ENCODE measurements at places on chromosomes 7 and 10. TPM values are rescaled to one million over a fixed set of nuclear protein-coding genes. Genes with fewer than 3 reads are reported as not detected.

ZPBP gene
- not detected for total RNA-seq

TRIM73 gene
- total RNA-seq, result 3.8 TPM

DPYSL4 gene
- 32.5 TPM for total RNA-seq

NPTX2 gene
- total RNA-seq, result not detected

OR2A42 gene
- not detected for total RNA-seq

TAF3 gene
- total RNA-seq, result 15.9 TPM

NPY gene
- not detected for total RNA-seq

NODAL gene
- not detected for total RNA-seq

ADCY1 gene
- total RNA-seq, result 1.5 TPM

GRCh38 chr10:6739530-6740174 lies 159.6 kb upstream of the PRKCQ start:
- peaks cover 13% of the 10 kb centered on the region for H3K27me3 ChIP-seq
- peaks cover 7% of the 10 kb centered on the region for H3K4me1 ChIP-seq
- H3K4me3 ChIP-seq, result no peak overlapping the region
- H3K27ac ChIP-seq, result no peak overlapping the region

GRCh38 chr10:132701099-132701845 lies 84.7 kb downstream of the NKX6-2 start:
- H3K4me1 ChIP-seq, result peaks cover 5% of the 10 kb centered on the region
- no peak for DNase-seq
- H3K4me3 ChIP-seq, result no peak overlapping the region
- no peak overlapping the region for H3K27ac ChIP-seq
- peaks cover 26% of the 10 kb centered on the region for H3K36me3 ChIP-seq

DNA sequence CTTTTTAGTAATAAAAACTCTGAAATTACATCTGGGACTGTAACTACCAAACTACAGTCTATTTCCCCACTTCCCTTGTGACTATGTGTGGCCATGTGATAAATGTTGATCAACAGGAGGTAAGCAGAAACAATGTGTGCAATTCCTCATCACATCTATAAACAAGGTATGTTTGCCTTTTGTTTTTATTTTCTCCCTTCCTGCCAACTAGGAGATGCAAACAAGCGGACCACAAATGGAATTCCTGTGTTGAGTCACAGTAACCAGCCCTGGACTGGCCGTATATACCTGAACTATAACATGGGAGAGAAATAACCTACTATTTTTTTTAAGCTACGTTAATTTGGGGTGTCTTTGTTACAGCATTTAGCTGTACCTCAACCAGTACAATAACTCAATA lies 52.5 kb downstream of the SCRN1 start:
- no peak overlapping the region for H3K4me3 ChIP-seq
- H3K27me3 ChIP-seq, result no peaks in the 10 kb centered on the region
- H3K4me1 ChIP-seq, result no peaks in the 10 kb centered on the region
- no peak for DNase-seq
- H3K36me3 ChIP-seq, result no peaks in the 10 kb centered on the region
- H3K27ac ChIP-seq, result no peak overlapping the region

DNA sequence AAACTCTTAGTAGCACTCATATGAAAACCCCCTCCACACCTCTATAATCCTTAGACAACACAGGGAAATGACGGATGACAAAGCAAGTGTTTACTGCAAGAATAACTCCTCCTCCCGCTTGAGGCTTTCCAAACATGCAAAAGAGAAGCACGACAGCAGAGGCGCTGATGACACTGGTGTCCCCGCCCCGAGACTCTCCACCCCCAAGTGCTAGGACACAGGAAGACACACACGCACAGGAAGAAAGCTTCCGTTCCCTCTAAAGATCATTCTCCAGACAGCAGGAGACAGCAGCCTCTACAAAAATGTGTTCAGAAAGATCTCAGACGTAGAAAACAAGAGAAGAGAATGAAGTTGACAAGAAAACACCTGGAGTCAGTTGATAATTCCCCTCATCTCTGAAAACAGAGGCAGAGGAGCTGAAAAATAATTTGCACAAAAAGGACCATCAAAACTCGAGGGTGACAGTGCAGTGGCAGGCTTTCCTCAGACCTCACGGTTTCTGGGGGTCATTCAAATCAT lies 90.2 kb downstream of the DLG5 start:
- peaks cover 4% of the 10 kb centered on the region for H3K36me3 ChIP-seq
- H3K27ac ChIP-seq, result peak overlapping the region; percentile 94
- peak; percentile 92 for DNase-seq
- no peaks in the 10 kb centered on the region for H3K27me3 ChIP-seq

DNA sequence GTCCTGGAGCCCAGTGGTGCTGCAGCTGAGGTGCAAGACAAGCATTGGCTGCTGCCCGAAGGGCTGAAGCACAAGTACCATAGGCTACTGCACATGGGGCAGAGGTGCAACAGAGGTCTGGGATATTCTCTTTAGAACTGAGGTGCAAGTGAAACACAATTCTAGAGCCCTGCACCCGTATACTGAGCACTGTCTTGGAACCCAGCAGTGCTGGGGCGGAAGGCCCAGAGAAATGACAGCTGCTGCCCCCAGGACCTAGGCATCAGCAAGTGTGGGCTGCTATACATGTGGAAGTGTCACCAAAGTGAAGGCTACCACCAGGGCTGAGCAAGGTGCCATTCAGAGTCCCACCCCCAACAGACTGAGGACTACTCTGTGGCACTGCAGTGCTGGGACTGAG lies 393.6 kb upstream of the STEAP1 start:
- DNase-seq, result no peak
- no peak overlapping the region for H3K4me3 ChIP-seq
- no peaks in the 10 kb centered on the region for H3K36me3 ChIP-seq
- H3K27me3 ChIP-seq, result no peaks in the 10 kb centered on the region

DNA sequence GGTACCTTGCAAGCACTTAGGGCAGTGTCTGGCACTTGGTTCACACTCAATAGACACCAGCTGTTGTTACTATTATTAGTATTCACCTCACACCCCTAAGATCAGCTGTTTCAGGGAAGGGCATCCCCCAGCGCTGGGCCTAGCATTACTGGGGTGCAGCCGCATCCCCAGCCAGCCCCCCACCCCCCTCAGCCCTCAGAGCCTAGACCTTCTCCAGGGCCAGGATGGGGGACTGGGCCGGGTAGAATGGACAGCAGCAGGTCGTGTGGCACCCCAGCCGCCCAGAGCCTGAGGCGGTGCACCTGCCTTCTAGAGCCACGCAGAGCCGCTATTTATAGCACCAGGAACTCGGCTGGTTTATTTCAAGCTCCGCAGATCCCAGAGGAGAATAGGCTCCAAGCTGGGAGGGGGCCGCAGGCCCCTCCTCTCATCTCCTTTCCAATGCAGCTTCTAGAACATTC lies 60.5 kb downstream of the GTF2IRD1 start:
- no peaks in the 10 kb centered on the region for H3K36me3 ChIP-seq
- no peak overlapping the region for H3K4me3 ChIP-seq
- H3K27ac ChIP-seq, result no peak overlapping the region
- H3K27me3 ChIP-seq, result no peaks in the 10 kb centered on the region

DNA sequence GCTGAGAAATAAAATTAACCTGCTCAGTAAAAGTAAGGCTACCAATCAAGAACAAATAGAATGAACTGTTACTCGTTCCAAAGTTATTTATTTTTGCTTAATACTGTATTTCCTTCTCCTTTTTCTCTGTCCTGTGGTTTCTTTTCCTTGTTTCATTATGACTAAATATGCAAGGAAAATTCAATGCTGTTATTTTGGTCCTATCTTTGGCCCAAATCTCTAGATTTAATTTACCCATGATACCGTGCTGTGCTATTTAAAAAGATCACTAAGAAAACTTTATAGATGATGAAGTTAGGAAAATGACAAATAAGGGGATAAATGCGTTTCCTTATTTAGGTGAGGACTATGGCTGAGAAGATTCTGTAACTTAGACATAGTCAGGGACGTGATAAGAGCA lies 45.3 kb upstream of the FAM133B start:
- H3K4me3 ChIP-seq, result peak overlapping the region; percentile 61
- H3K27ac ChIP-seq, result peak overlapping the region; percentile 98
- peaks cover 21% of the 10 kb centered on the region for H3K36me3 ChIP-seq
- H3K27me3 ChIP-seq, result no peaks in the 10 kb centered on the region
- peaks cover 73% of the 10 kb centered on the region for H3K4me1 ChIP-seq

- no peak overlapping the region for H3K4me3 ChIP-seq
- H3K27ac ChIP-seq, result no peak overlapping the region
- H3K27me3 ChIP-seq, result no peaks in the 10 kb centered on the region
- no peaks in the 10 kb centered on the region for H3K36me3 ChIP-seq
Measured at GRCh38 chr7:123916240-123916724, 8.8 kb upstream of the SPAM1 start.

- H3K27me3 ChIP-seq, result peaks cover 26% of the 10 kb centered on the region
- H3K4me1 ChIP-seq, result no peaks in the 10 kb centered on the region
- DNase-seq, result no peak
- H3K27ac ChIP-seq, result no peak overlapping the region
Measured at GRCh38 chr7:86645225-86645608, 1.5 kb downstream of the GRM3 start.

DNA sequence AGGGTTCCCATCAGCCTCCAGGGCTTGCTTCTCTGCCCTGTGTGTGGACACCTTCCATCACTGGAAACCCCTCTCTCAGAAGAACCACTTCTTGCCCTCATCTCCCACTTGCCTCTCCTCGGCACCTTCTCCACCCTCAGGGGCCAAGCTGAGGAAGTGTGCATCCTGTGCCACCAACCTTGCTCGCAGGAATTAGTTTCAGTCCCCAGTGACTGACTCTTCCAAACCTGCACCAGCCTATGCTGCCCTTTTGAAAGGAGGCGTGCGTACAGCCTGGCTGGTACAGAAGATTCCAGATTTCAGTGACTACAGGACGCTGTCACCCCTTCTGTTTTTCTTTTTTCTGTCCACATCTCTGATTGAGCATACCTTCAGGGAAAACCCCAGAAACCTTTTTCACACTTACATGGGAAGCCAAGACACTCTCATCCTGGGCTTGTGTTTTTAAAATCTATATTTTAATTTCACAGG lies 67.1 kb downstream of the IKZF1 start:
- H3K27ac ChIP-seq, result peak overlapping the region; percentile 92
- peak overlapping the region; percentile 69 for H3K4me3 ChIP-seq
- H3K4me1 ChIP-seq, result peaks cover 86% of the 10 kb centered on the region
- DNase-seq, result peak; percentile 69

- peaks cover 68% of the 10 kb centered on the region for H3K36me3 ChIP-seq
- peak overlapping the region; percentile 91 for H3K27ac ChIP-seq
- no peaks in the 10 kb centered on the region for H3K27me3 ChIP-seq
- no peak for DNase-seq
- H3K4me3 ChIP-seq, result peak overlapping the region; percentile 77
Measured at GRCh38 chr7:130909881-130910672, 176.1 kb upstream of the KLF14 start.

DNA sequence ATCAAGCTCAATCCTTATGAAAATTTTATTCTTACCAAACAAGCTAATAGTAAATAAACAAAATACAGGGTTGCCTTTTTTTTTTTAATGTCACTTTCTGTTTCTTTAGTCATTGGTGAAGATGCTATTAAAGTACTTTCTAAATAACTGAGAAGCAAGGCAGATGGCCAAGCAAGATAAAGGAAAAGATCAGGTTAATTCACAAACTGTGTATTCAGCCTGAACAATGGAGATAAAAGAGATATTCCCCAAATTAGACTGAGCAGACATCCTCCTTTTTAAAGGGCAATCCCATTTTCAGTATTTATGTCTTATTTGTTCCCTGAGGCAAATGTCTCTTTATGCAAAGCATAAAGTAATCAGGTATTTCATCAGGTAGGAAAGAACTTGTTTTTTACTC lies 23.1 kb upstream of the XRCC2 start:
- H3K4me3 ChIP-seq, result no peak overlapping the region
- DNase-seq, result no peak
- H3K27me3 ChIP-seq, result no peaks in the 10 kb centered on the region
- no peak overlapping the region for H3K27ac ChIP-seq

DNA sequence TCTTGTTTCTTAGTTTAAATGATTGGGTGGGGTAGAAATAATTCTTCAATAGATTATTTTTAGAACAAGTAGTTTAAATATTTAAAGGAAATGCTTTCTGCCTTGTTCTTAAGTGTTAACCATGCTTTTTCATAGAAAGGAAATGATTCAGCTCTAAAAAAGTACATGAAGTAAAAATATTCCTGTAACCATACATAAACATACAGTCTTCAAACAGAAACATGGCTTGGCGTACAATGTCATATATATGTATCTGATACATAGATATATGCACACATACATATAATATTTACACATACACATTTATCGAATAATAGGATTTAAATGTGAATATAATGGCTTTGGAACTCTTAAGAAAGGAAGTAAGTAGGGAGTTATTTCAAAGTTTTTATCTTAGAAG lies 84.4 kb downstream of the RUNDC3B start:
- no peak overlapping the region for H3K27ac ChIP-seq
- peaks cover 2% of the 10 kb centered on the region for H3K27me3 ChIP-seq
- no peak overlapping the region for H3K4me3 ChIP-seq
- no peaks in the 10 kb centered on the region for H3K36me3 ChIP-seq

DNA sequence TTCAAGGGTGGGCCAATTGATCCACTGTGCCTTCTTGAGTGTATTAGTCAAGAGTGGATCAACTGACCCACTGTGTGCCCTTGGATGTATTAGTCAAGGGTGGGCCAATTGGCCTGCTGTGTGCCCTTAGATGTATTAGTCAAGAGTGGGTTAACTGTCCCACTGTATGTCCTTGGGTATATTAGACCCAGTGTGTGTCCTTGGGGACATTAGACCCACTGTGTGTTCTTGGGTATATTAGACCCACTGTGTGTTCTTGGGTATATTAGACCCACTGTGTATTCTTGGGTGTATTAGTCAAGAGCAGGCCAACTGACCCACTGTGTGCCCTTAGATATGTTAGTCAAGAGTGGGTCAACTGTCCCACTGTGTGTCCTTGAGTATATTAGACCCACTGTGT lies 601.8 kb downstream of the TYW1 start:
- no peaks in the 10 kb centered on the region for H3K27me3 ChIP-seq
- H3K4me1 ChIP-seq, result no peaks in the 10 kb centered on the region
- H3K27ac ChIP-seq, result no peak overlapping the region
- H3K36me3 ChIP-seq, result no peaks in the 10 kb centered on the region
- no peak overlapping the region for H3K4me3 ChIP-seq

- peaks cover 3% of the 10 kb centered on the region for H3K27me3 ChIP-seq
- H3K36me3 ChIP-seq, result no peaks in the 10 kb centered on the region
- no peak for DNase-seq
- no peak overlapping the region for H3K4me3 ChIP-seq
Measured at GRCh38 chr10:58438986-58439385, 53.8 kb downstream of the TFAM start.

Measured in activated CD4-positive, alpha-beta T cell treated with anti-CD3 and anti-CD28 coated beads, Interleukin-2, amount 10 ng/mL, durations not matched to agents 24 days and 14 days (primary cell).